ENCODE measurements at places on chromosomes 6 and 20.

- DNase-seq, result no peak
Measured at GRCh38 chr6:117008618-117009017, 131.6 kb downstream of the RFX6 start.

GRCh38 chr6:148455225-148455624, 112.6 kb downstream of the SASH1 start:
- DNase-seq, result no peak

GRCh38 chr20:38771621-38772020, 23.4 kb downstream of the ACTR5 start:
- no peak for DNase-seq

DNA sequence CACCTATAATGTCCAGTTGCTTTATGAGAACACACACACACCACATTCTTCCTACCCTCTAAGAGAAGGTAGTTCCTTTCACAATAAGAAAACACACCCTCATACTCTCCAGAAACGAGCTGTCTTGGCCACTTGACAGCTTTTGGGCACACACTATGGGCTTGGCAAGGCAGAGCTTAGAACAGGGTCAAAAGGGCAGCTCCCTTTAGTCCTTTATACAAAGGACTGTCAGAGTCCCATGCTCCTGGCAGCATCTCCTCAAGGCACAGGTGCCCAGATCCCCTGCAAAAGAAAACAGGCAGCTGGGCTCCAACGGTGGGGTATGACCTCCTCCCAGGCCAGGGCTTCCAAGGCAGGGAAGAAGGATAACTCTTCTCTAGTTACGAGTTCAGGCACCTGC, 4.9 kb upstream of the LYRM2 start:
- no peak for DNase-seq

- no peak for DNase-seq
Measured at GRCh38 chr6:35013701-35014100, 124.6 kb downstream of the ANKS1A start.

DNA sequence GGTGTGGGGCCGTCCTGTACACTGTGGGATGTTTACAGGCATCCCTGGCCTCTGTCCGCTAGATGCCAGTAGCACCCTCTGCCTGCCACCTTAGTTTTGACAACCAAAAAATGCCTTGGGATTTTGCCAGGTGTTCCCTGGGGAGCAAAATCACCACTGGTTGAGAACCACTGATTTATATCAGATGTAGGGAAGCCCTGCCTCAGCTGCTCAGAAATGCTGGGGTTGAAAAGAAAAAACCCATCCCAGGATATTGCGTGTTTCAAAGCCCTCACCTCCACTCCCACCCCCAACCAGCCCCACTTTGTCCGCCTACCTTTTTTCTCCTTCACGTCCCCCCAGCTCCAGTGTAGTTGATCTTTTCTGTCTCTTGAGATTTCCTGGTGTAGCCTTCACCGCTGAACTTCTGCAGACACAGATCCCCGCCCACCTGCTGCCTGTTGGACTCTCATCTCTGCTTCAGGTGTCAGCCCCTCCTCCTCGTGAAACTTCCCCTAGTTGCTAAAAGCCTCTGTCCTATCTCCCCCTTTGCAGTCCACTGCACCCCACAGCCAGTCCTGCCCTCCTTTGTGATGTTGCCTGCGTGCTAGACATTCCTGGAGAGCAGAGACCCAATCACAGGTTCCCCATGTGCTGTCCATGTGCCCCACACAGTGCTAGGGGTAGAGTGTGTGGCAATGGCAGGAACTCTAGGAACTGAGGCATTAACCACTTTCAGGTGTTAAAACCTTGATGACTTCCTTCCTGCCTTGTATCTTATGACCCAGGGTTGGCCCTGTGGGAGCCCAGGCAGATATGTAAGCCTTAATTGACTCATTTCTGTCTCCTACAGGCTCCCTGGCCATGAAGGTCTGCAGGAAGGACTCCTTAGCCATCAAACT, 98.9 kb downstream of the TBC1D7 start:
- peak; percentile 36 for DNase-seq

DNA sequence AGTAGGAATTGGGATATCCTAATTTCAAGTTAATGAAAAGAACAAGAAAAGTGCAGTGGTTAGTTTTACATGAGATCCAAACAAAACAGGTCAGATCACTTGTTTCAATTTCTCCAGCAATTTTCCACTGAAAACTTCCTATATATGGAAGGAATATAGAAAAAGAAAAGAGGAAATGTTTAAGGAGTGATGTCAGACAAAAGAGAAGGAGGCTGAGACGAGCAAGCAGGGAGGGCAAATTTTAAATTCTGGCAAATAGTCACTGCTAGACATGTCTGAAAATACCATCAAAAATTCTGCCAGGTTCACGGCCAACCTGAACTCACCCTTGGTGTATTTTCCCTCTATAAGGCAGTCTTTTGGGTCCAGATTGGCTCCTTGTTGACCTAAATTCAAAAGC, 9.5 kb upstream of the NUP153 start:
- no peak for DNase-seq

DNA sequence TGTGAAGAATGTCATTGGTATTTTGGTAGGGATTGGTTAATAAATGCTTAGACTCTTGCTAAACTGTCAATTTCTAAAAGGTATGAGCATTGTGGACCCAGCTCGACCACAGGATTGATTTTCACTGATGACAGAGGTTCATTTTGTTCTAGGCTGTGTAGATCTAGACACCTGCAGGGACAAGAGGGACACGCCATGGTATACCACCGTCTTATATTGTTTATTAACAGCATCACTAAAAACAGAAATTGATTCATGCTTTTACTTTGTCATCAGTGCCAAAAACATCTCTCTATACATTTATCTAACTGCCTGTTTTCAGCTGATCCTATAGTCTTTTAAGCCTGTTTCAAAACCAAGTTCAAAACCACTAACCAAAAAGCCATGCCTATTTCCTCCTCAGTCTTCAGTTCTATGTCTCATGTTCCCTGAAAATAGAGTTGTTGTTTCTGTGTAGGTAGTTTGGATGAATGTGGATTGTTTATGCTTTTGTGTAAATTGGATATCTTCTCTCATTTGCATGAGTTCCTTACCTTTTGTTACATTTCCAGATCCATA, 109.8 kb downstream of the JAG1 start:
- no peak for DNase-seq

Data from thymus (tissue), 14 donors.